ENCODE measurements at places on chromosomes 13 and 19. TPM values are rescaled to one million over a fixed set of nuclear protein-coding genes. Genes with fewer than 3 reads are reported as not detected.

CFAP97D2 gene
- total RNA-seq: not detected

EDNRB gene
- 56.8 TPM for total RNA-seq

USE1 gene
- 29.6 TPM for total RNA-seq

RNF225 gene
- total RNA-seq: not detected

CCL25 gene
- total RNA-seq: 0.55 TPM

FFAR3 gene
- total RNA-seq: 2.5 TPM

CATSPERD gene
- not detected for total RNA-seq

ARGLU1 gene
- total RNA-seq: 142 TPM

ZNF529 gene
- 14.0 TPM for total RNA-seq

SKA3 gene
- total RNA-seq: 1.4 TPM

SMIM17 gene
- total RNA-seq: not detected

IFI30 gene
- 441 TPM for total RNA-seq

C2CD4C gene
- total RNA-seq: 0.23 TPM

TMC4 gene
- 1.0 TPM for total RNA-seq

SELENOV gene
- total RNA-seq: not detected

CBLC gene
- total RNA-seq: not detected

CCDC106 gene
- 14.4 TPM for total RNA-seq

PLK5 gene
- total RNA-seq: not detected

DBP gene
- total RNA-seq: 20.8 TPM

CD320 gene
- total RNA-seq: 131 TPM

LEUTX gene
- total RNA-seq: not detected

GAS6 gene
- 34.5 TPM for total RNA-seq

Measured in spleen (tissue), 13 donors.